ENCODE measurements at places on chromosomes 11 and 22. TPM values are rescaled to one million over a fixed set of nuclear protein-coding genes. Genes with fewer than 3 reads are reported as not detected.

- peaks cover 45% of the 10 kb centered on the region for H3K27me3 ChIP-seq
- H3K4me3 ChIP-seq, result no peak overlapping the region
- DNase-seq, result no peak
- H3K36me3 ChIP-seq, result no peaks in the 10 kb centered on the region
- H3K27ac ChIP-seq, result no peak overlapping the region
- H3K4me1 ChIP-seq, result no peaks in the 10 kb centered on the region
Measured at GRCh38 chr11:69010361-69010891, 2.6 kb downstream of the MRGPRF start.

- no peak overlapping the region for H3K27ac ChIP-seq
- no peak for DNase-seq
- no peaks in the 10 kb centered on the region for H3K27me3 ChIP-seq
- H3K4me1 ChIP-seq, result no peaks in the 10 kb centered on the region
Measured at GRCh38 chr22:47166033-47166404, 403.6 kb downstream of the TBC1D22A start.

DNA sequence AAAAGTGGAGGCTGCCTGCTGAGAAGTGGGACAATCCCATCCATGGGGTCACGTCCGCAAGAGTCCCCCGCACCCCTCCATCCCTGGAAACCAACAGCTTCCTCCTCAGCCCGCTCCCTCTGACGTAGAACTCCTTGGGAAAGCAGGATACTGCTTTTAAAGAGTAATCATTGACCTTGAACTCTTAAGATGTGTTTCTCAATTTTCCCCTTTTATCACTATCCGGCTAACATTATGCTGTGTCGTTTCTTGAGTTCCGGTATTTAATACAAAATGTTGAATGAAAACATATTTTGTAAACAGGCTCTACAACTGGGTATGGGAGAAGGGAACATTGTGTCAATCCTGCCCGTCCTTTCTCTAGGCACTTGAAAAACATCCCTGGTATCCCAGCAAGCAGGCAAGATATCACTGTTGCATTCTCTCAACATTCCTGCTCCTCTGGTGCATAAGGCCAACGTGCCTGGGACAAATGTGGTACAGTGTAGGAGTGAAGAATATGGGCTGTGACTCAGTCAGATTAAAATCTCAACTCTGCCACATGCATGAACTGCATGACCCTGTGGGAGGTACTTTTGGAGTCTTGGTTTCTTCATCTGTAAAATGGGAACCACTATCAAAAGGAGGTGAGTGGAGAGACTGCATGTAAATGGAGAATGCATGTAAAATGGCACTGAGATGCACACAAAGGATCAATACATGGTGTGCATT is 52.8 kb downstream of the WT1 start:
- H3K27ac ChIP-seq, result no peak overlapping the region
- no peak for DNase-seq
- no peak overlapping the region for H3K4me3 ChIP-seq
- no peaks in the 10 kb centered on the region for H3K4me1 ChIP-seq
- H3K27me3 ChIP-seq, result peaks cover 13% of the 10 kb centered on the region

GRCh38 chr11:120317689-120318480 is 7.2 kb upstream of the TLCD5 start:
- no peaks in the 10 kb centered on the region for H3K4me1 ChIP-seq
- no peak for DNase-seq
- H3K4me3 ChIP-seq, result no peak overlapping the region
- H3K27me3 ChIP-seq, result peaks cover 20% of the 10 kb centered on the region

DNA sequence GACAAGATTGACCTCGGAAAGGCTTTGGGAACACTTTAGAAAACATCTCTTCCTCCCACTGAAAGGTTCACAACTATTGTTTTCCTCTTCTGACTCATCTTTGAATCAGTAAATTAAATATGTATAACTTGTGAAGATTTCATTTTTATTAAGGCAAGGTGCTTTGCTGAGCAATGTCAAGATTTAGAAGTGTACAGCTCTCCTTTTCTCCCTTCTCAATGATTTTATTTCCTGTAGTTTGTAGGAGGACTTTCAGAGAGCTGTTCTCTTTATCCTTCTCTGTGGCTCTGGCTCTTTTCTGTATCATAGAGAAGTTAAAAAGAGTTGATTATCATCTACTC is 594.2 kb downstream of the METTL15 start:
- peaks cover 6% of the 10 kb centered on the region for H3K27me3 ChIP-seq
- H3K4me1 ChIP-seq, result no peaks in the 10 kb centered on the region
- H3K4me3 ChIP-seq, result no peak overlapping the region
- H3K36me3 ChIP-seq, result no peaks in the 10 kb centered on the region
- H3K27ac ChIP-seq, result no peak overlapping the region
- no peak for DNase-seq

GRCh38 chr11:104654181-104654813 is 244.0 kb downstream of the CASP12 start:
- H3K27me3 ChIP-seq, result no peaks in the 10 kb centered on the region
- peaks cover 22% of the 10 kb centered on the region for H3K4me1 ChIP-seq
- DNase-seq, result no peak
- no peak overlapping the region for H3K27ac ChIP-seq
- peaks cover 7% of the 10 kb centered on the region for H3K36me3 ChIP-seq

OTOG gene
- not detected for total RNA-seq

GRCh38 chr22:46780453-46780852 is 18.0 kb downstream of the TBC1D22A start:
- H3K4me1 ChIP-seq, result peaks cover 33% of the 10 kb centered on the region
- H3K27me3 ChIP-seq, result no peaks in the 10 kb centered on the region
- peaks cover 28% of the 10 kb centered on the region for H3K36me3 ChIP-seq
- no peak overlapping the region for H3K4me3 ChIP-seq
